ENCODE measurements at places on chromosomes 12 and 14.

GRCh38 chr12:115740586-115741155, 536.8 kb downstream of the MED13L start:
- DNase-seq: no peak

DNA sequence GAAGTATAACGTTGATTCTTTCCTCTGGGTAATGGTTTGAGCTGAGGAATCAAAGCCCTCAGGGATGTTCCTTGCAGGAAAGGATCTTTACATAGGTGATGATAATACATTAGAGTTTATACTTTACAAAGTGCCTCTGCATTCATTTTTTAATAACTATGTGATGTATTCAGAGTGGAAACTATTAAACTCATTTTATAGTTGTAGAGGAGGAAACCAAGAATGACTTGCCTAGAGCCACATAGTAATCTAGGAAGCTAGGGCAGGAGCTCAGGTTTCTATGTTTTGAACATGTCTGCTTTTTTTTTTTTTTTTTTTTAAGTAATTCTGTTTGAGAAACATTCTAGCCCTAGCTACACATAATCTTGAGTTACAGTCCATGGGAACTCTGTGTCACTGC, 117.3 kb downstream of the TXNDC16 start:
- DNase-seq: no peak

GRCh38 chr14:75820761-75821160, 159.7 kb downstream of the TTLL5 start:
- no peak for DNase-seq

- no peak for DNase-seq
Observed at GRCh38 chr12:108691998-108692808, 39.1 kb downstream of the CORO1C start.

DNA sequence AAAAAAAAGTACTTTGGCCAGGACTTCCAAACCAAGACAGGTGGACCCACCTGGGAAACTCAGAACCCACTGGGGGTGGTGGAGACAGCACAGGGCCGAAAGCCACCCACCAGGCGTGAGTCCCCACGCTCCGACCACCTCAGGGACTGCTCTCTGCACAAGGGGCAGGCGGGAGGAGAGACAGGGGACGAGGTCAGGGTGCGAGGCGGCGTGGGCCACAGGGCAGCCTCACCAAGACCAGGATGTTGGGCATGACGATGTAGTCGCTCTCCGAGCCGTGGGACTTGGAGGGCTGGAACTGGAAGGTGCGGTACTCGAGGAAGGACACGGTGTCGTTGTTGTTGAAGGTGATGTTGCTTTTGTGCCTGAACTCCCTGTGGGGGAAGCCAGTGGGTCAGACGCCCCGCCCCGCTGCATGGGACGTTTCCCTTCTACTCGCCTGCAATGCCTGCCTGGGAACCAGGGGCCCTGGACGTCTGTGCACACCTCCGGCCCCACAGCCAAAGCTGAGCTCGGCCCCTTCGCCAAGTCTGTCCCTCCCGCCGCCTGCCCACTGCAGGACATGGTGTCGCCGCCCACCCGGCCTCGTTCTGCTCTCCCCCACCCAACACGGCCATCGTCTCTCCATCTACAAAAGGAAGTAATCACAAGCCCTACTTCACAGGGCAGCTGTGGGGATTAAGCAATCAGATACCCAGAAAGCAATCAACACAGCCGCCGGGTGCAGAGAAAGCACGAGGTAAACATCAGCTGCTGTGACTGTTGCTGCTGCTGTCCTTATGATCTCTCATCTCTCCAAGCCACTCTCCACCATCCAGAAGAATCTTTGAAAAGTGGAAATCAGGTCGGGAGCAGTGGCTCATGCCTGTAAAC, 48.7 kb downstream of the SCARB1 start:
- DNase-seq: no peak

DNA sequence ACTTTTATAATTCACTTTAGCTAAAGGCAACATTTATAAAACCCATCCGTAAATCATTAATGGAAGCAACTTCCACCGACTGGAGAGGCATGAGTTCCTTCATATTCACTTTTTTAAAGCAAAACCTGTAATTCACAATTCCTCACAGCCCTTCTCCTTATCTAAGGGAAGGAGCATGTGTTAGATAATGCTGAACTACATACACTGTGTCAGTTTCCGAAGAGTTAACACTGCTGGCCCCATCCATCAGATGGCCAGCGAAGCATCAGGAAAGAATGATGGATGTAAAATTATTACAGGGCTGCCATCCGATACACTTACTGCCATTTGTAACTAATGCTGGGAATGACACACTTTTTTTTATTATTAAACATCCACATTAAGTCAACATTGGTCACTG, 392.8 kb downstream of the SOX5 start:
- DNase-seq: no peak

- DNase-seq: no peak
Observed at GRCh38 chr12:124031058-124031457, 58.0 kb downstream of the ZNF664 start.

DNA sequence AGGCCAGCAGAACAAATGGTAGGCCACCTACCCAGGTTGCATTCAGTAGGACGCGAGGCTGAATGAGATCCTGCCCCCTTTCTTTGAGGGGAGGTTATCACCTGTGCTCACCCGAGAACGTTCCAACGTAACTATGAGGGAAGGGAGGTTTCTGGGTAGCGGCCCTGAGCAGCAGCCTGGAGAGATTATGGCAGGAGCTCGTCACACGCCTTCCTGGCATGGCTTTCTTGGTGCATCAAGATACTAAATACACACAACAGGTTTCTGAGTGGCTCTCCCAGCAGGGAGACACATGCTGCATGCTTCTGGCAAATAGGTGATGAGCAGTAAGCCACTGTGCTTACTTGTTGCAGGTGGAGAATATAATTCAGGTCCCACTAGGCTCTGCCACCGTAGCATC, 147.7 kb downstream of the CALM1 start:
- DNase-seq: no peak

GRCh38 chr14:59395672-59396071, 69.5 kb downstream of the GPR135 start:
- DNase-seq: no peak

DNA sequence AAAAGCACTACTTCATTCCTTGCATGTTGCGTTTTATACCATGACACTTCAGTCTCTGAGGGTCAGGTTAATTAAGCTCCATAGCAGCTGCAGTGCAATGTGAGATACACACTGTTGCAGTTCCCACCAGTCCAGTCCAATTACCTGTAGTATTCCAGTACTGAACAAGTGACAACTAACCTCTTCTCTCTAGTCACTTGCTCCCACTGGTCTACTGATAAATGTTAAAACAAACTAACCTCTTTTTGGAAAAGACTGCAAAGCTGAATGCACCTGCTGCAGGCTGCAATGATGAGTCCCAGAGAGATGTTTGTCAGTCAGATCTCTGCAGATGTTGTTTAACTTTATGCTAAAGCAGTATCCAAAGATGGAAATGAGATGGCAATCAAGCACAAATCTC, 7.9 kb downstream of the NOVA1 start:
- DNase-seq: no peak

DNA sequence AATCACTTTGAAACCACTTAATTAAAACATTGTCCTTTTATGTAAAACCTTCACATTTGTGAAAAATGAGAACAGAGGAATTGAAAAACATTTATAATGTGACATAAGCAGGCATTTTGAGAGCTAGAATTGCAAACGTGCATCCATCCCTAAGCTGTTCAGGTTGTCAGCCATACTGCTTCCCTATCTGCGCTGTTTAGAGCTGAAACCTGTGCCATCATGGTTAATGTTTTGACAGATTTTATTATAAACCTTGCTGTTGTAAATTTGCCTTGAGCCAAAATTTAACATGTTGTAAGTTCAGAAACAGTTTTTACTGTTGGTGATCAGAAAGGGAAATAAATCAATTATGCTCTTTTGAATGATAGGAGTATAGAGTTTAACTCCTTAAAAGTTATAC, 31.9 kb downstream of the FOXA1 start:
- no peak for DNase-seq

DNA sequence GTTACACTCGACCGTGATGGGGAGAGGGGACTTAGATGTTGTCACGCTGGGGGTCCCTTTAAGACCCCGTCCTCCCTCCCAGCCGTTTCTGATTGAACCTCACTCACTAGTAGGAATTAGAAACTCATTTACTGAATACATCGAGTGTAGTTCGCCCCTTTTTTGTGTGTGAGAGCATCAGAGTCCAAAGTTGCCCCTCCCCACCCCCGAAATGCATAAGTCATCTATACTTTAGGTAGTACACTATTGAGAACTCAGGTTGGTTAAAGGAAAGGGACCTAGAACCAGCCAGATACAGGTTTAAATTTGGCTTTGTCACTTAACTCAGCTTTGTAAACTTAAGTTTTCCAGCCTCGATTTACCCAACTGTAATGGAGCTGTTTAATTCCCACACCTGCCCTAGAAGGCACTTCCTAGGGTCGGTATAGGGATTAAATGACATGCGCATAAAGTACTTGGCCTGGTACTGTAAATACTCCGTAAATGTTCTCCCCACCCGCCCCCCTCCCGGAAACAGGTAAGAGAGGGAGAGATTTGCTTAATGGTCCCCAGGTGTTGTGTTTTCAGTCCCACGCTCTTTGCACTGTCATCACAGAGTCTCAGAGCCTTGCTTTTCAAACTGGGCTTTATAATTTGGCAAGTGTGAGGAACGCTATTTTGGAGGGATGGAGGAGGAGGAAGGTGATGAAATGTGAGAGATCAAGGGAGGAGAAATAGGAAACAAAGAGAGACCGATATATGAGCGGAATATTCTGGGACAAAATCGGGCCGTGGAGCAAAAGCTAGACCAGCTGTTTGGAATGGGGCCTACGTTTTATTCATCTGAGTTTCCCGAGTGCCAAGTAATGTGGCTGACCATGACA, 897 bp downstream of the SUDS3 start:
- no peak for DNase-seq

GRCh38 chr12:102954134-102954533, 3.3 kb upstream of the ASCL1 start:
- DNase-seq: no peak

- no peak for DNase-seq
Observed at GRCh38 chr14:79742142-79742541, 469.2 kb downstream of the DIO2 start.

- DNase-seq: no peak
Observed at GRCh38 chr12:47102406-47102805, 22.6 kb upstream of the AMIGO2 start.

DNA sequence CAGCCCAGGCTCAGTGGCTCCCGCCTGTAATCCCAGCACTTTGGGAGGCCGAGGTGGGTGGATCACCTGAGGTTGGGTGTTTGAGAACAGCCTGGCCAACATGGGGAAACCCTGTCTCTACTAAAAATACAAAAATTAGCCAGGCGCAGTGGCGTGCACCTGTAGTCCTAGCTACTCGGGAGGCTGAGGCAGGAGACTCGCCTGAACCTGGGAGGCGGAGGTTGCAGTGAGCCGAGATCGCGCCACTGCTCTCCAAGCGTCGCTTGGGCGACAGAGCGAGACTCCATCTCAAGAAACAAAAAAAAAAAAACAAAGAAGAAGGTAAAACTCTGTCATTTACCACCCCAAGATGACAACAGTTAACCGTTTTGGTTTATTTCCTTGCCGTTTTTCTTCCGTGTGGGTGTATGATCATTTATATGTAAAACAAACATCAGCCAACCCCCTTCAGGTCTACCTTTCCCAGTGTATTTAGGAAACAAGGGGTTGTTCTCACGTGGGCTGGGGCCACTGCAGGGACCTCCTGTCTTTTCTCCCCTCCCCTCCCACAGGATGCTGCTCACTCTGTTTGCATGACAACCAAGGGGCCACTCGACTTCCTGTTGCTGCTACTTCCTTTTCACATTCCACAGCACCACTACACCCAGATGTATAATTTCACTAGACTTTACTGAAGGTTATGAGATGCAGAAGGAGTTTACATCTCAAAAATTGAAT, 13.6 kb downstream of the TTC9 start:
- no peak for DNase-seq

Measured in progenitor cell of endocrine pancreas (in vitro differentiated cells).